ENCODE measurements at places on chromosomes 11 and 22.
A peak's percentile ranks its signal among the peaks of the same experiment; 100 is the strongest.

GRCh38 chr11:2748814-2749554 is 49.2 kb upstream of the KCNQ1OT1 start:
- DNase-seq = no peak

DNA sequence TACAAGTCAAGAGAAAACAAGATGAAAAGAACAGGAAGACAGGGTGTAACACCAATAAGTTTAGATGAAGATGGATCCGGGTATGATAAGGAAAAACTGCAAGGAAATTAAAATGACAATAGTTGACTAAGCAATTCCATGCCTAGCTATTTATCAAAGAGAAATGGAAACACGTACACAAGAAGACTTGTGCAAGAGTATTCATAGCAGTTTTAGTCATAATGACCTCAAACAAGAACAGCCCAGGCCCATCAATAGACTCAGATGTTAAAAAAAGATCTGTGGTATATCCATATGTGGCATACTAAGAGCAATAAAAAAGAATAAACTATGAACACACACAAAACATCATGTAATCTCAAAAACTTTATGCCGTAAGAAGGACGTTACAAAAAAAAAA is 33.2 kb downstream of the SLC5A12 start:
- DNase-seq = no peak

DNA sequence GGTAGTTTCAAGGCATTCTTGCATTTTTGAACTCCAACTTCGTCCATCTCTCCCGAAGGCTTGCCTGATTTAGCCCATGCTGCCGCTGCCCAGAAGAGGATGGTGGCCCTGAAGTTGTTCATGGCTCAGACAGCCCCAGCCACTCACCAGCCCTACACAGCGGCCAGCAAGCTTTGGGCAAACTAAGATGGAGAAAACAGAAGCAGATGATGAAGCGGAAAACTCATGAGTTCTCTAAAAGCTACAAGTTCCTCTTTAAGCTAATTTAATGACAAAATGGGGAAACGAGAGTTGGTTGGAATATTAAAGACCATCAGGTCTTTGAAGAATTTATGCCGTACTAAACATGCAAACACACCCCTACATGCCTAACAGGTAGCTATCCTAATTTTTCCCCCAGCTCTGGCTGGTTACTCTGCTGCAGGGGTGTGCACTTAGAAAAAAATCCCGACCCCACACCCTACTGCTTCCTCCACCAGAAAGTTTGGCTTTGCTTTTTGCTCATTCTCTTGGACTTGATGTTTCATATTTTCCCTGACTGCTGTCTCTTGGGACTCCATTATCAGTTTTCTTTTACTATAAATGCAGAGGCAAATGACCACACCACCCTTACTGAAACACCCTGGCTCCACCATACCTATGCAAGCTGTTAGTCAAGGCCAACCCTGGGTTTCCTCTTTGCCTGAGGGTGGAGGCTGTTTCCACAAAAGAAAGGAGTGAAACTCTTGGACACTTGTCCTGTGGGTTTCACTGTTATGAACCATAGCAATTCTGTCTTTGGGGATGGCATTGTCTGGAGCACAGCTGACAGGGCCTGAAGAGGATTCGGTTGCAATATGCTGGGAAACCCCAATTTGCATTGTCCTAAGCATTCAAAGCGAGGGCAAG is at the start of gene MPEG1:
Gene MPEG1, minus strand, starts transcription at position 184 of the 888 bp plus-strand sequence. Its CDS starts 62 bp downstream, at position 122.
- DNase-seq = no peak

GRCh38 chr22:29633514-29634312 is 30.3 kb downstream of the NF2 start:
- peak; percentile 30 for DNase-seq

DNA sequence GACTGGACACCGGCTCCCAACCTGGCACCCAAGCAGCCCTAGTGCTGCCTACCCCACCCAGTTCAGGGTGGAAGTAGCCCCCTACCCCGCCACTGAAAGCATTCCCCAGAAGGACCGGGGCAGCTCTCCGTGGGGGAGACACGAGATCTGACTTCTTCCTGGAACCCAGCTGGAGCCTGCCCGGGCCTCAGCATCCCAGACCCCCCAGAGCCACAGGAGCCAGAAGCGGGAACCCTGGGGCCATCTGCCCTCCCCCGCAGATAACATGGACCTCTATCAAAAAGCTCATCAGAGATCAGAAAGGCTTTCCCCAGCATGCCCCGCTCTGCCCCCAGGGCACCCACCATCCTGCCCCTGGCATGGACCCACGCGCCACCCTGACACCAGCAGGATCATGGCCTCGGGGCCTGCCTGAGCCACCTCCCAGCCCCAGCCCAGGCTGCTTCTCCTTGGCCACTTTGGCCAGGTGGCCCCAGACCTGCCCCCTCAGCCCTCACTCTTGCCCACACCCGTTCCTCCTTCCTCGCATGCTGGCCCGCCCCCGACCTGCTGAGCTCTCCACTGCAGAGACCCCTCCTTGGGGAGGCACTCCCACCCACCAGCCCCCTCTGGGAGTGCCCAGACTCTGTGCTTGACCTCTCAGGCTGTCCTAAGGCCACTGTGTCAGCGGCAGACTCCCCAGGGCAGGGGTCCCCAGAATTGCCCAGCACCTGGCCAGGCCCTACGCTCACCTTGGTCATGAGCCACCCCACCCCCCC is 17.1 kb downstream of the WNT7B start:
- no peak for DNase-seq

DNA sequence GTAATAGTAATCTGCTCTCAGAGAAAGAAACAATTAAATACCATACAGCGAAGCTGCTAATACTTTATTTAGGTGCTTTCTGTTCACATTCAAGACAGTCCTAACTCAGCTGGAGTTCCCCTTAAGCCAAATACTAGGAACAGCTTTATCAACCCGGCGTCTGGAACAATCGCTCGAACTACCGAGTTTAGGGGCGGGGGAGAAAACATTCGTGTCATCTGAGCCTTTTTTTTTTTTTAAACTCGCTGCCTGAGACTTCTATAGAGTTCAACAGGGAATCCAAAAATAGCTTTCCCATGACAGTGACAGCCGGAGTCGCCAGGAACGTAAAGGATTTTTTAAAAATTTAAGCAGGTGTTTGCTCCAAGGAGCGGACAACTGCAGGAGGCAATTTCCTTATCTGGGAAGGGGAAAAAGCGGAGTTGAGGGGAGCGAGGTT is 852 bp downstream of the TRAF6 start:
- no peak for DNase-seq

DNA sequence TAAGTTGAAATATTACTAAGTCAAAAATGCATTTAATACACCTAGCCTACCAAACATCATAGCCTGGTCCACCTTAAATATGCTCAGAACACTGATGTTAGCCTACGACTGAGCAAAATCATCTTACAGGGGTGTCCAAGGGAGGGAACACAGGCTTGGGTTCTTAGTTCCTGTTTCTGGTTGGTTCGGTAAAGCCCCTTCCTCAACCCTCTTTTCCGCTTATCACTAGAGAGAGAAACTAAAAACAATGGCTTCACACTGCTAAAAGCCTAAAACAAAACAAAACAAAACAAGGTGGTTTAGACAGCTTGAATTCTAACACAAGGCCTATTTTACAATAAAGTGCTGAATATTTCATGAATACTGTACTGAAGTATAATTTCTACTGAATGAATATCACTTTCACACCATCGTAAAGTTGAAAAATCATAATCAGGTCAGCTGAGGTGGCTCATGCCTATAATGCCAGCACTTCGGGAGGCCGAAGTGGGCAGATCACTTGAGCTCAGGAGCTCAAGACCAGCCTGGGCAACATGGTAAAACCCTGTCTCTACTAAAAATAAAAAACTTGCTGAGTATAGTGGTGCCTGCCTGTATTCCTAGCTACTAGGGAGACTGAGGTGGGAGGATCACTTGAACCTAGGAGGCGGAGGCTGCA is 118.0 kb downstream of the SIK3 start:
- no peak for DNase-seq

GRCh38 chr11:79600711-79601110 is 159.9 kb upstream of the TENM4 start:
- no peak for DNase-seq

DNA sequence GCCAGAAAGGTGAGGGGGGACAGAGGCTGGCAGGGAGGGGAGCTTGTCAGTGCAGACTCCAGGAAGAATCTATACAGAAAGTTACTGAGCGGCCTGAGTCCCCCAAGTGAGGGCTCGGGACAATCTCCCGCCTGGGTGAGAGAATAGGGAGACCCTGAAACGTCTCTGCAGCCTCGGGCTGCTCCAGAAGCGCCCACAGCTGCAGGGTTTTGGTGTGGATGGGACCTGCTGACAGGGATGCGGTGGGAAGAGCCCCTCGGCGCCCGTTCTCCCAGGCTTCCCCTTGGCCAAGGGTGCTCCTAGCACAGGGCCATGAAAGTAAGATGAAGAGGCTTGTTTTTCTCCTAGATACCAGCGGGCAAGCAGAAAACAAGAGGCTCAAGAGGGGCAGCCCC is 743 bp upstream of the RCE1 start:
- no peak for DNase-seq
